ENCODE measurements at places on chromosomes 6 and 20.
A peak's percentile ranks its signal among the peaks of the same experiment; 100 is the strongest.

- DNase-seq, result no peak
Observed at GRCh38 chr20:54648421-54649142, 173.2 kb downstream of the DOK5 start.

DNA sequence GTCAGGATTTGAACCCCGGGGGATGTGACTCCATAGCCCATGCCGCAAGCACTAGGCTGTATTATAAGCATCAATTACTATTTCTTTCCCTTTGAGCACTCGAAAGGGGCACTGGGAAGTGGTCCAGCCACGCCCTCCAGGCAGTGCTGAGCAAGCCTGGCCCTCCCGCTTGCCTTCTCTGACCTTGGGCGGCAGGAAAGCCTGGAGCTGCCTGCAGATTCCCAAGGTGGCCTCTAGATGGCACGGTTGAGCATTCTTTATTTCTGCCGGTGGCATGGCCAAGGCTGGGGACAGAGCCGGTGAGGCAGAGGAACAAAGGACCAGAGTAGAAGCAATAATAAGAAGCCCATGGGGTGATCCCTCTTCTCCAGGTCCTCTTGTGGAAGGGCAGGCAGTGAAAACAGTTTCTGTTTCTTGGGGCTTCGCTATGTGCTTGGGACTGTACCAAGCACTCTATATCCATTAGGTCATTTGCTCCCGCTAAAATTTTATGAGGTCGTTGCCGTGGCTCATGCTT, 32.0 kb downstream of the ARHGAP40 start:
- DNase-seq, result peak; percentile 40

DNA sequence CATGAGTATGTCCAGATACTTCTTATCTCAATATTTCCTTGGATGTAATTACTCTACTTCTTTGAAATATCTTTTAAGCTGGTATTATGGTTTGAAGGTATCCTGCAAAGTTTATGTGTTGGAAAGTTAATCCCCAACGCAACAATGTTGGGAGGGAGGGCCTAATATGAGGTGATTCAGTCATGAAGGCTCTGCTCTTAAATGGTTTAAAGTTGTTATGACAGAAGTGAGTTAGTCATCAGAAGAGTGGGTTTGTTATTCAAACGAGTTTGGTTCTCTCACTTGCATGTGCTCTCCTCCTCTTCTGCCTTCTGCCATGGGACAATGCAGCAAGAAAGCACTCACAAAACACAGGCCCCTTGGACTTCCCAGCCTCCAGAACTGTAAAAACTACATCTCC, 176.3 kb downstream of the KCNQ5 start:
- DNase-seq, result no peak

- no peak for DNase-seq
Observed at GRCh38 chr20:19449051-19449450, 236.6 kb downstream of the SLC24A3 start.
